HepG2 (cell line): ENCODE measurements at places on chromosomes 1 and 21.
A peak's percentile ranks its signal among the peaks of the same experiment; 100 is the strongest.

- peak; percentile 84 for DNase-seq
Observed at GRCh38 chr21:42315296-42315891, at the start of gene TFF3. Gene TFF3, minus strand, starts transcription at chr21:42315409. Its CDS starts 35 bp downstream, at chr21:42315374.

DNA sequence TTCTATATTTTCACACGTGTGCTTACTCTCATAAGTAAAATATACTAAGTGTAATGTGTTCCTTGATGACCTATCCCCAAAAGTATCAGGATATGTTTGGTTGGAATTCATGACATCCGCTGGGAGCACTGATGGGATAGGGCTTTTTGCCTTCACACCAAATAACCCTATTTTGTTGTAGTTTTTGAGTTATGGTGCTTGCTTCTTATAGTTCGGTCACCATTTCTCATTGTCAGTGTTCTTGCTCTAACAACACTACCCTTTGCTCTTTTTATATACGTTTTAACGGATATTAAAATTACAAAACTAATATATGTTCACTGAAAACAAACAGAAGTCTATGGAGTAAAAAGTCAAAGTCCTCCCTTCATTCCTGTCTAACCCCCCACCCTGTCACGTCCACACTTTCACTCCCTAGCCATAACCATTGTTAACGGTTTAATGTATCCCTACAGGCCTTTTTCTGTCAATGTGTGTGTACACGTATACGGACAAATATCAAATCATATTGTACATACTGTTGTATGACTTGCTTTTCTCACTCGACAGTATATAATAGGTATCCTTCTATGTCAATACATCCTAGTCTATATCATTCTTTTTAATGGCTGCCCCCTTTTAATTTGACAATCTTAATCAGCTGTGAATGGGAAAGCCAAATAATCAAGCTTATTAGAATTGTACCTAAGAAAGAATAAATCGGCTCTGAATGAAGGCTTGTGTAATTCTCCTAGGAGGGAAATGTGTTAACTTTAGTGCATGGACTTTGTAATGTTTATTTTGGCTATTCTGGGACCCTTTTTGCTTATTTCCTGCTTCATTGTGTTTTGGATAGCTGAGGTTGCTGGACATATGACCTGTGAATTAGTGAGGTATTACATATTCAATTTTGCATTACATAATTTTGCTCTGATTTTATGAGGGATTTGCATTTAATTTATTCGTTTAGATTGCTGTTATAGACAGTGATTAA is 3.5 kb upstream of the RNF220 start:
- peak; percentile 80 for DNase-seq

- DNase-seq: no peak
Observed at GRCh38 chr1:47727051-47727696, 270.0 kb downstream of the TRABD2B start.

DNA sequence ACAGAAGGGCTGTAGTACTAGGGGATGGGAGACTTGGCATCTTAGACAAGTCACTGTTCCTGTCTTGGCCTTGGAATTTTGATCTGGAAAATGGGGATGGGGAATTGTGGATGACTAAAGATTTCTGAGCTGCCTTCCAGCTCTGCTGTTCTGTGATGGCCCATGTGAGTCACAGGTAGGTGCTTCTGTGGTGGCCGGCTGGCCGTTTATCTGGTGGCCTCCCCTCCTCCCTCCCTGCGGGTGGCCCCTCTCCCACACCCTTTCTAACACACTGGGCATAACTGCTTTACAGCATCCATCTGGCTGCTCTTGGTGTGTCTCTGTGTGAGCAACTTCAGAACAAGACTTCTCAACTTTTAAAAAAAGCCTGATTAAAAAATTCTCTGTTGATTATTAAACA is 35.9 kb downstream of the KCNA2 start:
- no peak for DNase-seq

GRCh38 chr1:241808265-241808664 is 39.7 kb upstream of the EXO1 start:
- no peak for DNase-seq

- DNase-seq: no peak
Observed at GRCh38 chr1:156911577-156912298, 8.7 kb upstream of the LRRC71 start.

DNA sequence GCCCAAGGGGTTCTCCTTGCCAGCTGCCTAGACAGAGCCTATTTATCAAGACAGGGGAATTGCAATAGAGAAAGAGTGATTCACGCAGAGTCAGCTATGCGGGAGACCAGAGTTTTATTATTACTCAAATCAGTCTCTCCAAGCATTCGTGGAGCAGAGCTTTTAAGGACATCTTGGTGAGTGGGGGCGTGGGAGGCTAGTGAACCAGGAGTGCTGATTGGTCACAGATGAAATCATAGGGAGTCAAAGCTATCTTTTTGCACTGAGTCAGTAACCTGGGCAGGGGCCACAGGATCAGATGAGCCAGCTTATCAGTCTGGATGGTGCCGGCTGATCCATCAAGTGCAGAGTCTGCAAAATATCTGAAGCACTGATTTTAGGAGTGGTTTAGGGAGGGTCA is 64.8 kb upstream of the MRPS6 start:
- DNase-seq: no peak

DNA sequence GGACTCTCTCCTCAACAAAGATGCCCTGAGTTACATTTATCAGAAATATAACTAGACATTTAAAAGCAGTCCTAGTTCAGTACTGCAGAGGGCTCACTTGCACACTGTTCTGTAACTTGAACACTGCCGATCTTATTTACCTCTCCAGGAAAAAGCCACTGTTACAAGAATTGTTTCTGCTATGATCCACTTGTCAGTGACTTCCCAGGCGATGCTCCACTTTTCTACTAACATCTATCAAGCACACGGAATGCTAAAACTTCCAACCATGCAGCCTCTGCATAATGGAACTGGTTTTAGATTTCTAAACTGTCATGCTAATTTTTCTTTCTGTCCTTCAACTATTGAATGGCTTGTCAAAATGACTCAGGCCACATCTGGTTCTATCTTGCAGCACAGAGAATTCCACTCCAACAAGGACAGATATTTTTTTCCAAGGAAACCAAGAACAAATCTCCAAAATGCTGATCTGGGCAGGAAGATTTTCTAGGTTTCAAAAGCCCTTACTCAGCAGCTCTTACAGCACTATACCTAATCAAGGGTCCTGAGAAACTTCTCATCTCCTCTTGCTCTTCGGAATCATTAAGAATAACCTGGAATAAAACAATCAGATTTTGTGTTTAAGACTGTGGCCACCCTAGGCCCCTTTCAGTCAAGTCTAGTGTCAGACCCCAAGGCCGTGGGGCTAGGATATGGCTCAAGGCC is 9.9 kb downstream of the SEC16B start:
- DNase-seq: peak; percentile 29
